ENCODE measurements at places on chromosomes 4 and X. TPM values are rescaled to one million over a fixed set of nuclear protein-coding genes. Genes with fewer than 3 reads are reported as not detected.

GRCh38 chr4:80053140-80053910 lies 19.7 kb downstream of the ANTXR2 start:
- DNase-seq, result no peak

- no peak for DNase-seq
These were observed 306.5 kb upstream of the TECRL start for GRCh38 chr4:64715741-64716140.

DNA sequence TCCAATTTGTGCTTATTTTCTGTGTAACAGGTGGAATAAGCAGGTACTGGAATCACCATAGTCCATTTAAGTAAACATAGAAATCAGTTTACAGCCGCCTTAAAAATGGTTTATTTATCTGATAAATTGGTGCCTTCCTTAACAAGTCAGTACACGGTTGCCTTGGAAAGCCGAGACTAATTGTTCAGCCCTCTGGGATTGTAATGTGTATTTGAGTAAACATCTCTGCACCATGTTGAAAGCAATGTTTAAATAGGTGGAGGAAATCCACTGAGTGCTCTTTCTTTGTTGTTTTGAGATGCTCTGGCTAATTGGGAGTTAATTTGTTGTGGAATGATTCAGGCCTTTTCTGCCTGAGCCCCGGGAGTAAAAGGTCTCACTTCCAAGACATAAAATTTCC lies 45.7 kb upstream of the ADRA2C start:
- no peak for DNase-seq

Gene CXCL10
- 0.14 TPM for polyA plus RNA-seq

GRCh38 chr4:176575141-176575730 lies 217.5 kb downstream of the VEGFC start:
- peak; percentile 28 for DNase-seq

Gene PASD1
- not detected for polyA plus RNA-seq

DNA sequence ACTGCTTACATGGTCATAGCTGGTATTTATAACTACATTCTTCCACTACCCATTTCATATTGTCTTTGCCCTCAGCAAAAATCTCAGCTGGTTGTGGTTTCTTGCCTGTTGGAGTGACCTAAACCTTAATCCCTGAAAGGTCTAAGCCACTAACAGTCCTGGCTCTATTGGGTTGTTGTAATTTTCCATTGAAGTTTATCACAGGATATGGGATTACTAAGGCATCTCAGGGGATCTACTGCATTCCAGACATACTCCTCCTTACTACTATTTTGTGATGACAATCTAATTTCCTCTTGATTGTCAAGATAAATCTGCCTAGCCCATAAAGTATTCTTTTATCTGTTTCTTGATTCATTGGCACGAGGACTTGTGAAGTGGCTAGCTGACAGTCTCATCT lies 6.2 kb upstream of the OSTC start:
- peak; percentile 21 for DNase-seq

GRCh38 chr4:76589872-76590797 lies 155.1 kb downstream of the SHROOM3 start:
- DNase-seq, result peak; percentile 92

GRCh38 chrX:39896951-39897740 lies 200.6 kb downstream of the BCOR start:
- DNase-seq, result peak; percentile 62

DNA sequence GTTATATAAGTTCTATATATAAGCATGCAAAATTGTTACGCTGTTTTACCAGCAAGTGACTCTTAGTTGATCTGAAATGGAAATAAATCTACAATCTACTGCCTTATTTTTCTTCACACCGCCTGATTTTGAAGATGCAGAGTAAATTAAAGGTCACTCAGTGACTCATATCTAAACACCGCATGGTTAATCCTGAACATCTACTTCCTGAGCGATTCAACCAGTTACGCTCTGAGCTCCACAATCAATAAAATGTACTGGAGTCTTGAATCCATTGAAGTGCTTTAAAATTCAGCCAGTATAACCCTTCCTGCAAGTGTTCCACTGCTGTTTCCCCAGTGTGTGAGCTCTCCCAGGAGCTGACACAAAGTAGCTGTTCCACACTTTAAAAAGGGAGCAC lies 192.8 kb downstream of the SLC7A11 start:
- no peak for DNase-seq

DNA sequence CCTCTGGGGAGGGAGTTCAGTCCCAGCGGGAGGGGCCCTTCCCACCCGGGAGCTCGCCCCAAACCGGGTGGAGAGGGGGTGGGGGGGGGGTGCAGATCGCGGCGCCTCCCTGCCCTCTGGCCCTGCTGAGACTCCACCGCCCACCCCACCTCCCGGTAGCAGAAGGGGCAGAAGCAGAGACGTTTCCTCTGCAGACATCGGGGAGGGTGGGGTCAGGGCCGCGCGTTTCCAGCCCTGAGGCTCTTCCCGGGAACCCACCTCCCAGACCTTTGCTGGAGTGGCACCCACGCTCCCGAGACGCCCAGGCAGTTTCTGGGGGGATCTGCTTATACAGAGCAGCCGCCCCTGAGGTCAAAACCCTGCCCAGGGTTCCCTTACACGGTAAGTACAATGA lies 30.2 kb downstream of the CPLX1 start:
- no peak for DNase-seq
